ENCODE measurements at places on chromosomes 12 and 14.

GRCh38 chr12:42570076-42570475 lies 19.5 kb downstream of the PRICKLE1 start:
- no peak for DNase-seq

DNA sequence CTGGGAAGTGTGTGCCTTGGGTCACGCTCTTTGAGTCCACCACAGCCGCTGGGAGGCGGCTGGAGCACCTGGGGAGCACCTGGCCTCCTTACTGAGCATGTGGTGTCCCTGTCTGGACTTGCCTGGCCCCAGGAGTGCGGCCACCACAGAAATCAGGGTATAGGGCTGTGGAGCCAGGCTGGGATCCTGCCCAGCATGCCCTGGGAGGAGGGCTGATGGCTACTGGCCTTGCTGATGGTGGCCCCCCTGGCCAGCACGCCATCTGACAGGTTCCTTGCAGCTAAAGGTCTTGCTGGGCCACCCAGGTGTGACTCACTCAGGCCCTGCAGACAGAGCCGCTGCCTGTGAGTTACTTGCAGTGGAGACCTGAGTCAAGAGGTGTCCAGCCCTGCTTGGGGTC lies 6.0 kb downstream of the ULK1 start:
- DNase-seq, result no peak

DNA sequence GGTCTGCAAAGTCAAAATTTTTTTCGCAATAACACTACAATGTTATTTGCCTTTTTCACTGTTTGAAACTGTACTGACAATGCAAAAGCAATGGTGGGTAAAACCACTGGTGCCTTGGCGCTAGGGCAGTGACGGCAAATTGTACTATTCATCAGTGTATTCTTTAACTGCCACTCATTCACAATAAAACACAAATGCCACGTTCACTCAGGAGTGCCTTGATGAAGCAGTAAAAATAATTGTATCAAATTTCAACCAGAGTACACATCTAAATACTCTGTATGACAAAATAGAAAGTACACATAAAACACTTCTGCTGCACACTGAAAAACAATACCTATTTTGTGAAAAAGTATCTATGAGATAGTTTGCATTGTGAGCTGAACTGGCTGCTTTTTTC lies 17.8 kb downstream of the DCAF5 start:
- DNase-seq, result no peak

- DNase-seq, result no peak
Observed at GRCh38 chr12:42568952-42569915, 20.3 kb downstream of the PRICKLE1 start.

GRCh38 chr14:64806862-64807495 lies 72.7 kb downstream of the SPTB start:
- DNase-seq, result no peak

DNA sequence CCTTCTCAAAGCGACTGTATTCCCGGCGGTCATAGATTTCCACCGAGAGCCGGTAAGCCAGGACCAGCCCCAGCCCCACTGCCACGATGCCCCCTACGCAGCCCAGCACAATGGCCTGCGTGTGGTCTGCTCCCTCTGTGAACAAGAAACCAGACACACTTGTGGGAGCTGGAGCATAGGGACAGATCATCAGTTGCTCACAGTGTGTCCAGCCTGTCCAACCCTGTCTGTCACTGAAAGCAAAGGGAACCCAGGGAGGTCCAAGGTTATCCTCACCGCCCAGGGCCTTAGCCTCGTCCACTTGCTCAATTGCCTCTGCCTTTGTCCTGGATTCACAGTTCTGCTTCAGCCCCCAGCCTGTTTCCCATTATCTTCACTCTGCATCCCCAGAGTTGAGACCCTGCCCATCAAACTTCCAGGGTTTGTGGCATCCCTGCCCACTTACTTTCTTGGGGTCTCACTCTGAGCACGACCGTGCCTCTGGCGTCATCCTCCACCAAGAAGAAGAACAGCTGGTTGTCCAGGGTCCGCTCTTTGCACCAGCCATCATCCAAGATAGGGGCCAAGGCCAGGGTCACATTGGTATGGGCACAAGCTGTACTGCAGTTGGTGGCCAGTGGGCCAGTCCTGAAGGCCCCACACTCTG lies 11.3 kb upstream of the CSAD start:
- no peak for DNase-seq

GRCh38 chr14:73472185-73473114 lies 14.1 kb upstream of the NUMB start:
- DNase-seq, result no peak

GRCh38 chr14:85087201-85087600 lies 442.7 kb upstream of the FLRT2 start:
- DNase-seq, result no peak

- DNase-seq, result no peak
Observed at GRCh38 chr14:92659765-92660561, 88.5 kb downstream of the LGMN start.

GRCh38 chr12:104526320-104526719 lies 69.6 kb downstream of the CHST11 start:
- no peak for DNase-seq

DNA sequence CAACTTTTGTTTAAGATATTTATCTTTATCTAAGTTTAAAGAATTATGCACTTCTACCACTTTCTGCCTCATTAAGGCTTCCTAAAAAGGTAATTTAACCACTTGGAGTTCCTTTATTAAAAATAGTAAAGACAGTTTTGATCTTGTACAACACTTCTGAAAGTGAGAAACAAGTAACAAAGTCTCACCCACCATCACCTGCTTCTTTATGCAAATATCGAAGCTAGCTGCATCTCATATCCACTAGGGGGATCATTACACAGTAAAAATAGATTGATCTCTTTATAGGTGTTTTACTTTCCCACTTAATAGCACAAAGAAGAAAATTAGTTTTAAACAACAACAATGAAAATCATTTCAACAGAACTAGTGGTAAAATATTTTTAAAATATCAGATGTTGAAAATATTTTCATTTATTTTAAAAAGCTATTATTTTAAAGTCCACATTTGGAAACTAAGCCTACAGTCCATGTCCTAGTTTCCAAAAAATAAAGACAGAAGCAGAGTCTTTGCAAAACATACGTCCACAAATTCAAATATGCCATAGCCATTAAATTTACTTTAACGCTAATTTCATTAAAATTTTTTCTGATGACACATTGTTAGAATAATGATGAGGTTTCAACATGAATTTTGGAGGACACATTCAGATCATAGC lies 160.0 kb upstream of the SOX5 start:
- no peak for DNase-seq

- no peak for DNase-seq
Observed at GRCh38 chr12:47184813-47185212, 105.1 kb upstream of the AMIGO2 start.

DNA sequence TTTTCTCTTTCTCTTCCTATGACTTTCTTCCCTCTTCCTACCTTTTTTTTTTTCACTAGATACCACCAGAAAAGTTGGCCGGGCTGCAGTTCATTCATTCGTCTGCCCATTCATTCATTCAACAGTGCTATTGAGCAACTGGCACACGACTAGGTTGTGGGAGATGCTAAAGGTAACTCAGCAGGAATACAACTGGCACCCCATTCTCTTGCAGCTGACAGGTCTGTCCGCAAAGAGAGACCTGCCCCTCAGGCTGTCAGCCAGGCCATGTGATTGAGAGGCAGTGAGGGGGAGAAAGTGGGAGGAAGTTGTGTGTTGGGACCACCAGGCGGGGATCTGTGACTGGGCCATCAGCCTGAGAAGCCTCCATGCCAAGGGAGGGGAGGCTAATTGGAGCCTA lies 105.2 kb downstream of the TSPAN9 start:
- no peak for DNase-seq

- peak; percentile 25 for DNase-seq
Observed at GRCh38 chr14:64387232-64387781, 846 bp upstream of the MTHFD1 start.

- no peak for DNase-seq
Observed at GRCh38 chr12:31897781-31898503, 61.3 kb upstream of the RESF1 start.

DNA sequence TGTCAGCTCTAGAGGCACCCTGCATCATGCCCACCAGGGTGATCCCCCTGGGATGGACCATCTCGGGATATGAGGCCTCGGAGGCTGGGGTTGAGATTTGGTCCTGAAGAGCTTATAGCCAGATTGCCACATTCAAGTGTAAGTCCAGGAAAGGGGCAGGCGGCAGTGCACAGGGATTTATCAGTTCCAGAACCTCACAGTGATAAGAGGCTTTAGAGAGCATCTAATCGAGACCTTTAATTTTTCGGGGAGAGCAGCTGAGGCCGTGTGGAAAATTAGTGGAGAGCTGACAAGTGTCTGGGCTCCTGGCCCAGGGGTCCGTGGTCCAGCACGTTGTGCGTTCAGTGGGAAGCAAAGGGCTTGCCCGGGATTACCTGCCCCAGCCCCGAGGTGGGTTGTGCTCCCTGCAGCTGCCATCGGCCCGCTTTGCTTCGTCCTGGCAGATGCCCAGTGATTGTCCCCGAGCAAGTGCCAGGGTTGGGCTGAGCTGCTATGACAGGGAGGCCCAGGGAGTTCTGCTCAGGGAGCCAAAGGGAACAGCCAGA lies 52.1 kb downstream of the C14orf132 start:
- DNase-seq, result no peak

- no peak for DNase-seq
Observed at GRCh38 chr14:49863487-49864281, 11.1 kb upstream of the NEMF start.

- DNase-seq, result no peak
Observed at GRCh38 chr12:41277100-41277945, 89.2 kb downstream of the PDZRN4 start.

DNA sequence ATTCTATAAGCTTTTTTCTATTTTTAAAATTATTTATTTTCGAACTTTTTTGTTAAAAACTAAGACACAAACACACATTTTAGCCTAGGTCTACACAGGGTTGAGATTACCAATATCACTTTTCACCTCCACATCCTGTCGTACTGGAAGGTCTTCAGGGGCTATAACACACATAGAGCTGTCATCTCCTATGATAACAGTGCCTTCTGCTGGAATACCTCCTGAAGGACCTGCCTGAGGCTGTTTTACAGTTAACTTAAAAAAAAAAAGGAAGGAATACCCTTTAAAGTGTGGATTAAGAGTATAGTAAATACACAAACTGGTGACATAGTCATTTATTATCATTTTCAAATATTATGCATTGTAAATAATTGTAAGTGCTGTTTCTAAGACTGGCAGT lies 43.0 kb downstream of the RASSF8 start:
- no peak for DNase-seq

GRCh38 chr12:81332054-81332453 lies 254.2 kb downstream of the ACSS3 start:
- DNase-seq, result no peak

GRCh38 chr12:44053549-44054127 lies 217.8 kb downstream of the TMEM117 start:
- no peak for DNase-seq

- DNase-seq, result no peak
Observed at GRCh38 chr14:45972416-45972815, 679.2 kb downstream of the RPL10L start.

DNA sequence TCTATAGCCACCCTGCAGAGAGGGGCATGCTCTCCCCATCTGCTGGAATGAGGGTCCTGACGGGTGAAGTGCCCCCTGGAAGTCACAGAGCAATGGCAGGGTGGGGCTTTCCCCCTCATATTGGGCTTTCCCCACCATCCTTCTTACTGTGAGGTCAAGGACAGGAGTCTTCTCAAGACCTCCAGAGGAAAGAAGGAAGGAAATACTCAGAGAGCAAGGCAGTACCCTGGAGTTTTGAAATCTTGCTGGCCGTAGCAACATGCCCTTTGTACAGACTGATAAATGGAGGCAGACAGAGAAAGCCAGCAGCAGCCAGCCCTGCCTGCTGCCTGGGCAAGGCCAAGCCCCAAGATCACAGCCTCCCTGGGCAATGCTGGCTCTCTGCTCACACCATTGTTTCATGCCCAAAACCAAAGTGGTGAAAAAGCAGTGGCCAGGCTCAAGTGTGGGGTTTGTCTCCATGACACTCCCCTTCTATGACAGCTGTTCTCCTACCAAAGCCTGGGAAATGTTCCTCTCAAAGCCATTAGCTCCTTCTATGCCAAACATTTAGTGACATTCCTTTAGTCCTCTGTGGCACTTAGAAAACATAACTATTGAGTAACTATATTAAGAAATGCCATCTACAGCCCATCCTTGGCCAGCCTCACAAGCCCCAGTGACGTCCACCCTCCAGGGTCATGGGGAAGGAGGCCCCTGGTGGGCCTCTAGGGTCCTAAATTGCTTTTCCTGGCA lies 13.2 kb upstream of the ITPK1 start:
- DNase-seq, result no peak

DNA sequence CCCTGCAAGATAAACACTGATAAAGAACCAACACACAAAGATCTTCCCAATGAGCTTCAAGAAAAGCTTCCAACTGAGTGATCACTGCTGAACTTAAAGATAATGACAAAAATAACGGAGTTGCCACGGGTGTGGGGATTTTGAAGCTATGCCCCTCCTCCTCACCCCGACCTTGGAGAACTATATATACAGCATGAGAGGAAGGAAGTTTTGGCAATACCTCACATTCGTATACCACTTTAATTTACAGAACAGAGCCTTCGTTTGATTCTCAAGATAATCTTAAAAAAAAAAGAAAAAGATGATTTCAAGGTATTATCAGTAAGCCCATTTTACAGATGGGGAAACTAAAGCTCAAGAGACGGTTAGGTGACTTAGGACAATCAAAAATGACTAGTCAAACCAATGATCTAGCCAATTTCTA lies 715 bp downstream of the NEK9 start:
- DNase-seq, result no peak

- DNase-seq, result no peak
Observed at GRCh38 chr12:107929436-107929835, 154.9 kb downstream of the ASCL4 start.

DNA sequence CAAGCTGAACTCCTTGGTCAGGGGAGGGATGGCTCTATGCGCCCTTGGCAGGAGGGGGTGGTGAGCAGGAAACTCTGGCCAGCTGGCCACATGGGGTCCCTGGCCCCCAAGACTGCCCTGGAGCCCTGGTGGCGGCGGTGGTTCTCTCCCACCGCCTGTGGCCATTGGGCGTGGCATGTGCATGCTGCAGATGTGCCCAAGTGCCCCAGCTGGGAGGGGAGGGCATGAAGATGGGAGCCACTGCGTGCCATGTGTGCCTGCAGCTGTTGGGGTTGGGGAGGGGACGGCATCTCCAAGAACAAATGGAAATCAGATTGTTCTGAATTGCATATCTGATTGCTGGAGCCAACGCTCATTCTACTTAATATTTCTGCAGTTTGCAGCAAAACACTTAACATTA lies 115.7 kb upstream of the IGF1 start:
- DNase-seq, result no peak

DNA sequence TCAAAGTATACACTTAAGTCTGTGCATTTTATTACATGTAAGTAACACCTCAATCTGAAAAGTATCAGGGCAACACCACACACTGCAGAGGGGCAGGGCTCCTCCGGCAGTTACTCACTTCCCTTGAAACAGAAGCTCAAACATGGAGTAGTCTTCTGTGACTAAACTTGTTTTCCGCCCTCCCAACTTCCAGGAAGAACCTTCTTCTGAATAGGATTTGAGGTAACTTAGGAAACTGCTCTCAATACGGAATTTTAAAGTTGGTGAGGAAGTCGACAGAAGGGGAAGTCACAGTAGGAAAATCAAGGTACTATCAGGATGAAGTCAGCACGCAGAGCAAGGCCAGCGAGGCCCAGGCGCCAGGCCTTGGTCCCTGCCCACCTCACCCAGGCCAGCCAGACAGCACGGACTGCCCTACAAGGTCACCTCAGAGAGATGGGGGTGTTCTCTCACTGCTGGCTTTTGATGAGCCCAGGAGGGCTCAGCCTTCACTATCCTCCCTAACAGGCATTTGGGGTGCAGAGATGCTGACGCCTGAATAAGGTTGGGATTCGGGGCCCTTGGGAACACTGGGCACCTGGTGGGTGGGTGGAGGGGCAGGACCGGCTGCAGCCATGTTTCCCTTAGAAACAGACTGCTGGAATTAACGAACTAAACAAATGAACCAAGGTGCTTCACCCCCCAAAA lies 5.8 kb downstream of the ANKRD9 start:
- no peak for DNase-seq
